ENCODE measurements at places on chromosomes 6 and 20.

- peak; percentile 53 for DNase-seq
Observed at GRCh38 chr6:2596222-2596621, 154.5 kb downstream of the MYLK4 start.

DNA sequence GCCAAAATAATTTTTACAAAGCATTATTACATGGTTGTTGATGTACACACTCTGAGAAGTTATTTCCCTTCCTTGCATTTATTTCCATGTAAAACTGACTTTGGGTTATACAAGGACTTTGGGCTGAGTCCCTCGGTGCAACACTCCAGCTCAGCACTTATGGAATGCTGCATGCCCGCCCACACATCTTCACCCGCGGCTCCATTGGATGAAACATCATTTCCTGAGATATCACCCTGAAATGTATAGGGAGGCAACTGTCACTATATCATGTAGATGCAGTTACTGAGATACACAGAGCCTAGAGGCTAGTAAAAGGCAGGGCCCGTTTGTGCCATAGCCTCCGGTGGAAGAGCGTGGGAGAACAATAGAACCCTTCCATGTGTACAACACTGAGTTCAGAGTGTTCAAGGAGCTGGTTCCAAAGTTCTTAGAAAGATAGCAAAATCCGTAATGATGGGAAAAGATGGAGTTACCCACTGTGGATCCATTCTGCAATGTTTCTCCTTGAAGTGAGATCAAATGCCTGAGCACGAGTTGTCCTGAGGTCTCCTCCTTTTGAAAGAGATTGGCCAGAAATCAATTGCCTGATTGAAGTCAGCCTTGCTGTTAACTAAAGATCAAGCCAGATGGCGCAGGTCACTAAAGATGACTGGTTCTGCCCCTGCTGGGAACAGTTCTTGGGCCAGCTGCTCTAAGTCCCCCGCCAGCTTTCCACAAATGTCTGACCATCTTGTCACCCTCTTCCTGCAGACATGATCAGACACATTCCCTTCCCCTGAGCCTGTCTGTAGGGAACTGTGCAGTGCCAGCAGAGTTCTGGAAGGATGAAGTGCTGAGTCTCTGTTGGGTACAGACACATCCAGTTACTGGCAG is 100.9 kb upstream of the IYD start:
- DNase-seq, result no peak

DNA sequence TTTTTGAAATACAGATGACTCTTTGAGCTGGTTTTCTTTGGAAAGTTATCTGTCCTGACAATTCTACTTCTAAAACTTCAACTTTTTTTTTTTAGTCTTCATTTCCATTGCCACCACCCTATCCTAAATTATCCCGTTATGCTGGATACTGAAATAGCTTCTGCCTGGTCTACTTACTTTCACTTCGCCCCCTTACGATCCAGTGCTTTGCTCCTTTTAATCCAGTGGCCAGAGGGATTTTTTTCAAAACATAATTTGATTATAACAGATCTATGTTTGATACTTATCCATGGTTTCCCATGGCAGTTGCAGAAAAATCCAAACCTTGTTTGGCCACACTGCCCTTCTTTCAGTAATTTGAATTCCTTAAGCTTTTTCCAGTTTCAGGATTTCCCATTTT is 27.4 kb downstream of the ASXL1 start:
- DNase-seq, result no peak

DNA sequence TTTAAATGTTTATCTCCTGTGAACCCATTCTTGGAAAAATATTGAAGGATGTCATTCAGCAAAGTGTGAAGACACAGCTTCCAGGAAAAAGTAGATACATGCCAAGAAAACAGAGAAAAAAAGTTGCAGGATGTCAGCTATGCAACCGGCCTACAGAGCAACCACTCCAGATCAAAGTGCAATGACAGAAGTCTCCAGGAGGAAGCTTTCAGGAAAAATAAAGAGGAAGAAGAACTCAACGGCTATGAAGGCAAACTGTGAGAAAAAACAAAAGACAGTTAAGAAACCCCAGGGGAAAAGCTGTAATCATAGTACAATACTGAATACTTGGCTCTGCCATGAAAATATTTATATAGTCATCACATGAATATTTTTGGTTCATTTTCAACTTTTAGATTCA is 30.6 kb downstream of the REPS1 start:
- no peak for DNase-seq
